ENCODE measurements at places on chromosomes 5 and 9.

- no peak for DNase-seq
Observed at GRCh38 chr5:159704160-159704559, 212.1 kb upstream of the ADRA1B start.

DNA sequence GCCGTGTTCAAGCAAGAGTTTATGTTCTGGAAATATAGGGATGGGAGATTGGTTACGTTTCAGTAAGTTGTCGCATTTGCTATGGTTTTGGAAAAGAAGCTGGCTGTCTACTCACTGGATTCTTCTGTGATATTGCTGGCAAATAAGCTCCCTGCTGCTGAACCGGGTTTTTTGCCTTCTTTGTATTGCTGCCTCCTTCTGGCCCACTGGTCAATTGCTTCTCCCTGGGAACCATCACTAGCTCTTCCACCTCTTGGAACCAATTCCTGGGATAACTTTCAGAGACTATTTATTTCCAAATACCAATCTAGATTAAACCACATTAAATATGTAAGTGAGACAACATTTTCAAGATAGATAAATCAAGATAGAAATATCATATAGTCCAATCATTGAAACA, 43.0 kb downstream of the NUDT12 start:
- DNase-seq, result no peak

- DNase-seq, result peak; percentile 84
Observed at GRCh38 chr5:132065351-132065937, 5.0 kb downstream of the IL3 start.

GRCh38 chr9:76561050-76561713, 102.2 kb downstream of the GCNT1 start:
- no peak for DNase-seq

DNA sequence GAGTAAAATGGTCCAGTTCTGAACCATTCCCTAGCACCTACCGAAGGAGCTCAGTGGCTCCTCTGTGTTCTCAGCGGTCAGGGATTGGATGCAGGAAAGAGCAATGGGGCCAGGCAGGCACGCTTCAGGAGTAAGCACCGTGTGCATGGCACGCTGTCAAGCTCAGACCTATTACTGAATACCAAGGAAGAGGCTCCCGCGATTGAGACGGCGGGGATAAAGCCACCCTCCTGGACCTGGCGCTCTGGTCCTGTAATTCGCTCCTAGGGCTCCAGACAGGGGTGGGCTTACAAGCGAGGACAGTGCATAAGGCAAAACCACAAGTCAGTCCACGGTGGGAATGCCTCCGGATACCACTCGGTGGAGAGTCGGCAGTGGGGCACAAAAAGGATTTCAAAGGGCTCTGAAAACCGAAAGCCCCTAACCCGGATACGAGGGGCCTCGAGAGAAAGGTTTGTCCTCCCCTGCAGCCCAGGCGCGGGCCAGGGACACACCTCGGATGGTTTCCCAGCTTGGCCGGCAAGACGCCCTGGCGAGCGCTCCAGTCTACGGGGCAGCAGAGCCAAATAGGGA, 988 bp downstream of the OXCT1 start:
- peak; percentile 61 for DNase-seq

GRCh38 chr5:131682826-131683225, 47.8 kb upstream of the RAPGEF6 start:
- DNase-seq, result no peak

DNA sequence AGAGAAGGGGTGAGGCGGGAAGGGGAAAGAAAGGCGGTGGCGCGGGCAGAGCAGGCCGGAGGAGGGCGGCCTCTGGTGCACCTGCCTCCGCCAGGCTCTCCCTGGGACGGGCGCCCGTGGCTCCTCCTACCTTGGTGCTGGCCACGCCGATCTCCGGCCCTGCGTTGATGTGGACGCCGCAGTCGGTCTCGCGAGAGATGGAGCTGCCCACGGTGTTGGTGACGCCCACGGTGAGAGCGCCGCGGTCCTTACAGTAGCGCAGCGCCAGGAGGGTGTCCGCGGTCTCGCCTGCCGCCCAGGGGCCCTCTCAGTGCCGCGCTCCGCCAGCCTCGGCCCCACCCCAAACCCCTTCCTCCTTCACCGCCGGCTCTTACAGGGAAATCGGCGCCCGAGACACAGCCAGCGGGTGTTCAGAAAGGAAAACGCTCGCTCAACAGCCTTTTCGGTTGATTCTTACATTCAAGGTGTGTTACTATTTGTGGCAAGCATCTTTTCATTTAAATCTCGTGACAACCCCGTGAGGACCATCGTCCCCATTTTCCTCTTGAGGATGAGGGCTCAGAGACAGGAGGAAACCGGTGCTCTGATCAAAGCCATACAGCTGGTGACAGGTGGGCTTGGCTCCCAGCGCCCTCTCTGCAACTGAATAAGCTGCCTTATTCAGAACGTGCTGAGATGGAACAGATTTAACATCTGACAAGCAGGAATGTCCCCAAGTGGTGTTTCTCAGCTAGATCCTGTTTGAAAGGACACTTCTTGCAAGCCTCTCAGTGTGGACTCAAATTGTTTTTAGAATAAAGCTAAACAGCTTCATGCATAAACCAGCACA, 22.0 kb upstream of the MAPK9 start:
- peak; percentile 89 for DNase-seq

- no peak for DNase-seq
Observed at GRCh38 chr5:180097163-180097894, 25.8 kb upstream of the RNF130 start.

GRCh38 chr5:40480392-40480791, 199.3 kb upstream of the PTGER4 start:
- DNase-seq, result no peak

DNA sequence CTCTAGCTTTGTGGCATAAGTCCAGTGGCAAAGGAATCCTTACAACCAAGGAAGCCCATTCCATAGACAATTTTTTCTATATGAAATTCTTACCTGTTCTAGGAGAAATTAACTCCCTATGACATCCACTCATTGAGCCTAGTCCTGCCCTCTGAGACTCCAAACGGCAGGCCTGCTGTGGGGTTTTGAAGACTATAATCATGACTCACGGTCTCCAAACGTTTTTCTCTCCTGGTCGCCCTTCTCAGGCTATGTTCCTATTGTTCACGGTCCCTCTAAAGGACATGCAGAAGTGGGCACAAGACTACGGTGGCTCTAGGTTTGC, 611 bp downstream of the EXOSC3 start:
- no peak for DNase-seq

DNA sequence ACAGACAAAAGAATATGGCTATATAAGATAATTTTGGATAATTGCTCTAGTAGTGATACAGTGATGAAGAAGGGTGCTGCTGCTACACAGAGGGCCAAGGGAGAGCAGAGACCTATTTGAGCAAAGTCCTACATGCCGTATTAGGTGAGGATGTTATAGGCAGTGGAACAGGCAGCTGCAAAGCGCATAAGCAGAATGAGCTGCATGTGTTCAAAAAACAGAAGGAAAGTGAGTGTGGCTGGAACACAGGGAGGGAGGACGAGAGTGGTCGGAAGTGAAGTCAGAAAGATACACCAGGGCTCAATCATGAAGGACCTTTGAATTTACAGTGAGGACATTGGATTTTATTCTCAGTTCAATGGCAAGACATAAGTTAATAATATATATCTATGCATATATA, 35.4 kb downstream of the ITGA2 start:
- no peak for DNase-seq

DNA sequence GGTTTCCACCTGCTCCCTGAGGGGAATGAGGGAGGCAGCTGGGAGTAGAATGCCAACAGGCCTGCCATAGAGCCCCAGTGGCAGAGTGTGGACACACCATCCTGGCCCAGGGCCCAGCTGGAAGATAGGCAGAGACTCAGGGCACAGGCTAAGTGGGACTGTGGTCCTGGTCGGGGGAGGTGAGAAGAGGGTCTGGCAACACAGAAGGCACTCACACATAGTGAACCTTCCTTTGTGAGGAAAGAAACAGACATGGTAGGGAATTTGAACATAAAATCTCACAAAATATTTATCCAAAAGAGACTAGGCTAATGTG, 41.2 kb downstream of the WDR36 start:
- DNase-seq, result no peak

DNA sequence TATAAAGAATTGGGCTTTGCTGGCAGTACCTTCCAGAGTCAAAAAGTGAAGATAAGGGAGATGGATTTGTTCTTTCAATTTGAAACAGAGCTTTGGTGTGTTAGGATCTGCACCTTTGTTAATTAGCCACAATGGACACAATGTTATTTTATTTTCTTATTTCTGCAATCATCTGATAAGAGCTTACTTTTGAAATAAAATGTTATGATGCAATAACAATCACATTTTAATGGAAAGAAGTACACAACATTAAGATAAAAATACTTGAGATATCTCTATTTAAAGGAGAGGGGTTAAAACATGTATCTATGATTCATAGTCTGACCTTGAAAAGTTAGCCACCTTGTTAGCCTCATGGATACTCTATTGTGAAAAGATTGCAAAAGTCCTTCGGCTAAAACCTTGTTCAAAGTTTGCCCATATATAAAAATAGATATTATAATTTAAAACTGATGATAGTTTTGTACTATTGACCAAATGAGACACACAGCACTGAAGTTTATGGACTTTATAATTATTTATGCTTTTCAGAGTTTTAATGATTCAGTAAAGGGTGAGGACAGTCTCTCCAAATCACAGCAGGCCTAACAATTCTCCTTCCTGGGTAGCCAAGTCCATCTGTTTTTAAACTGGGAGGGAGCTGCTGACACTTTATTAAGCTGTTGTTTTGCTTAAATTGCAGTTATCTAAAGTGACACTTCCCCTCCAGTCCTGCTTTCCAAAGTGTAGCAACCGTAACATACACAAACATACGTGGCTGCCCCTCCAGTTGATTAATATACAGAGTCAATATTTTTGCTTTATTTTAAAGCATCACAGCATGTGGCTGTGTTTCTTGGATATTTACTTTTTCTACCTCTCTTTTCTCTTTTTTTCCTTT, 47.6 kb upstream of the DAP start:
- no peak for DNase-seq

DNA sequence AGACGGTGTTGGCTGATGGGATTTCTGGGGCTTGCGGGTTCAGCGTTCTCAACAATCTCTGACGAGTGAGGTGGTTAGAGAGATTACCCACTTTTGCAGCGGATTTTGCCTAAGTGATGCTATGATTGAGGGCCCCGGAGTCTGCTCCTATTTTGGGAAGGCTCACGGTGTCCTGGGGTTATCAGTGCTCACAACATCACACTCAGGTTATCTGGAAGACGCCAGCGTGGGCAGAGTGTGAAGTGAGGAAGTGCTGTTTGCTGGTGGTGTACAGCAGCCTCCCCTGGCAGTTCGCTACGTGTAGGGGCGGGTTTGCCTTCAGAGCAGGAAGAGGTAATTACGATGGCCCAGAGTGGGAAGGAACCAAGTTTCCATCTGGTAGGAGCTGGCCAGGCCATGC, 341.2 kb upstream of the IRX2 start:
- DNase-seq, result no peak

DNA sequence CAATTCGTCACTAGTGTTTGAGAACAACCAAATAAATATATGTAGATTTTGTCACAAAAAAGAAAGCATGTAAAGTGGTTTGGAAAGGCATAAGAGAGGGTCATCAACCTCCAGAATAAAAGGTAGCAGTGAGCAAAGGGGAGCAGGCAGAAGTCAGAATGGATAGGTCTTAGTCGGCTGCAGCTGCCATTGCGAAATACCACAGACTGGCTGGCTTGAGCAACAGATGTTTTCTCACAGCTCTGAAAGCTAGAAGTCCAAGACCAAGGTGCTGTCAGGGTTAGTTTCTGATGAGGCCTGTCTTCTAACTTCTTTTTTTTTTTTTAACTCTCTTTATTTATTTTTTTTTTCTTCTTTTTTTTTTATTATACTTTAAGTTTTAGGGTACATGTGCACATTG, 208.1 kb upstream of the PIK3R1 start:
- DNase-seq, result no peak

- no peak for DNase-seq
Observed at GRCh38 chr9:8905731-8906130, 1106.2 kb upstream of the DMAC1 start.

- no peak for DNase-seq
Observed at GRCh38 chr9:89923961-89924504, 319.2 kb downstream of the GADD45G start.

DNA sequence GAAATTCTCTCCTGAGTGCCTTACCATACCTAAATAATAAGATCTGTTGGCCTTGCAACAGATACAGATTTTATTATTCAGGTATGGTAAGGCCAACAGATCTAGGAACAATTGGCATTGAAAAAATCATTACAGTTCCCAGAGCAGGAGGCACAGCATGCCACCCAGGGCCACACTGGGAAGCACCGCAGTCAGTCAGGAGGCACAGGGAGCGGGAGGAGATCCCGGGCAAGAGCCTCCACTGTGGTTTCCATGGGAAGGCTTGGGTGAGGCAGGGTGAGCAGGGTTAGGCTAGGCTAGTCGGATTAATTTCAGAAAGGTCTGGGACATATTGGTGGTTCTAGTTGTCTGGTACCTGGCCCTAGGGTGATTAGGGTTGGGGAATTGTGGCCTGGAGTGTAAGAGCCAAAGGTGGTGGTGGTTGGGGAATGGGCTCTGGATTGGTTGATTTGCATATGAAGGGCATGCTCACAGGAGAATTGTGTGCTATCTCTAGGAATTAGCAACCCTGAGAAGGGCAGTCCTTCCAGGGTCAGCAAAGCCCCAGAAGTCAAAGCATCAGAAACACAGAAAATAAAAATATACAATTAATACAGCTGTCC, 111.4 kb downstream of the PDE8B start:
- no peak for DNase-seq

DNA sequence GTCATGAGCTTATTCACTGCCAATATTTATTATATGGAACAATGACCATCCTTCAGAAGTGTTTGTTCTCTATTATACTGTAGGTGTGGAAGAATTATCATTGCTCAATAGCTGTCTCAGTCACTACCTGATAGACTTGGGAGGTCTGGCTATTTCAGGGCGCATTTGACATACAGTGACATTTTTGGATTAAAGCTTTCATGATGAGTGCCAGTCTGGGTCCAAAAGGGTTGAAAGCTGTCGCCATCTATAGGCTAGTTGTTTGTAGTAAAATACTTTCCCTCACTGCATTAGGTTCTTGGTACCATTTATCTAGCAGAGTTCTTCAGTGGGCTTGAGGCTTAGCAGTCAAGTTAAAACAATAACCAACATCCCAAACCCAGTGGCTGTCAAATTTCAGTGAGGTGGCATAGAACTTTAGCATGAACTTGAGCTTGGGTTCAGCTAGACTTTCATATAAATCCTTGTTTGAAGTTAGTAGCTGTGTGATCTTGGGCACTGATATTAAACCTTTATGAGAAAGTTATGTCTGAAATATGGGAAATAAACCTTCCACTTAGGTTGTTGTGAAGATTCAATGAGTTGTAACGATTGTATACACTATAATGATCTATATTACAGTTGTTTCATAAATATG, 110.5 kb upstream of the CDKN2B start:
- peak; percentile 56 for DNase-seq

GRCh38 chr5:154478224-154478565, at the start of gene HAND1:
Gene HAND1 (minus strand): TSS chr5:154478227. CDS start chr5:154478008, 219 bp downstream.
- DNase-seq, result peak; percentile 38

All from astrocyte of the hippocampus (primary cell).